ENCODE measurements at places on chromosomes 13 and 19.

- DNase-seq: no peak
These were observed 1096.1 kb downstream of the OLFM4 start for GRCh38 chr13:54124700-54125099.

DNA sequence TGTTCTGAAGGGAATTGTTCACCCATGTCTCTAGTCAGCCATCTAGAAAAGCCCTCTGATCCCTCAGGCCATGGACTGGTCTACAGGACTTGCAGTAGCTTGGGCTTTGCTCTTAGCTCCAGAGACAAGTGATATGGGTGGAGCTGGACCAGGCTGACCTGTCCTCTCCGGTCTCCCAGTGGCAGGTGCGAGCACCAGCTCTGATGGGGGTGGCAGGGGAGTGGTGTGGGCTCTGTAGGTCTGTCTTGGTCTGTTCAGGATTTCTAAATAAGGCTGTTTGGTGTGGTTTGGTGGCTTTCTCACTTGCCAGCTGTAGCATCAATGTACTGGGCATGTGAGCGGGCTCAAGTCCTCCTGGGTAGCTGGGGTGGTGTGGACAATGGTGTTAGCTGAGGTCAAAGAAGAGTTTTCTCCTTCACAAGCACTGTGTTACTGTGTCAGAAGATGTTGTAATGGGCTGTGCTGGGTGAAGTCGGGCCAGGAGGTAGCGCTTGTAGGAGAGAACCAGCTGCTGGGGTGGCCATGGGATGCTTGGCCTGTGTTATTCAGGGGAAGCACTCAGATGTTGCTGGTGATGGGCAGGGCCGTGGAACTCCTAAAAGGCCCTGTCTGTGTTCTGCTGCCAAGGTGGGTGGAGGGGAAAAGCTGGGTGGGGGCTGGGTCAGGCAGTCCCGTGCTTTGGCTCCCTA is 16.9 kb downstream of the GPC6 start:
- no peak for DNase-seq

DNA sequence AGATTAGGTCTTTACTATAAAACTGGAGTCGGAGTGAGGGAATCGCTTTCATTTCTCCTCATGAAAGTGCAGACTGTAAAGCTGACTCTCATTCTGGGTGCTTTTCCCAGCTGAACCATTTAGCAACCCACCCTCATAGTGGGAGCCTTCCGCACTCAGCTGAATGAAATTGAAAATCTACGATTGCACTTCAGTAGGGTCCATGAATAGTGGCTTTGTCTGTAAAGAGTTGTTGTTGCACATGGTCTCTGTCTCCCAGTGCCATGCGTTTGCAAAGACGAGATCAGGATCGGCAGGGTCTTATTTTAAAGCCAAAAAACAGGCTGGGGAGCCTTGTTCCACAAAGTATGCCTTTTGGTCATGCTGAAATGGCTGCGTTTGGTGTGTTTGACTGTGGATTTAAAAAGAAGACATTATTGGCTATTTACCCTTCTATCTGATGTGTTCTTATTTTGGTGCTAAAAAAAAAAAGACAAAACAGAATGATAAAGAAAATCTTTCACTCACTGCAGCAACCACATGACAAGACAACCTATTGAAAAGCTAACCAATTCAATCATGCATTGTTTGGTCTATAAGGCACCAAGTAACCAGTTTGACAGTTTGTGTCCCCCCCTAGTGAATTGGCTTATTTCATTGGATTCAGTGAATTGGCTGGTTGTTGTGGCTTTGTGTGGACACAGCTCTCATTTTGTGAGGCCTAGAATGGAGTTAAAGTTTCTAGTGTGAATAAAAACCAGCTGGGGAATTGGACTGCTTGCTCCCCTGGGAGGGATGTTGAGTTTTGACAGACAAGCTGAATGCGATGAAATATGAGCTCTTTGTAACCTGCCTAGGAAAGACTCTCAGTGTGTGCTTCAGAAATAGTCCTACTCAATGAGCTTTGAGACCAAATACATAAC is 65.6 kb downstream of the ARHGAP35 start:
- no peak for DNase-seq

DNA sequence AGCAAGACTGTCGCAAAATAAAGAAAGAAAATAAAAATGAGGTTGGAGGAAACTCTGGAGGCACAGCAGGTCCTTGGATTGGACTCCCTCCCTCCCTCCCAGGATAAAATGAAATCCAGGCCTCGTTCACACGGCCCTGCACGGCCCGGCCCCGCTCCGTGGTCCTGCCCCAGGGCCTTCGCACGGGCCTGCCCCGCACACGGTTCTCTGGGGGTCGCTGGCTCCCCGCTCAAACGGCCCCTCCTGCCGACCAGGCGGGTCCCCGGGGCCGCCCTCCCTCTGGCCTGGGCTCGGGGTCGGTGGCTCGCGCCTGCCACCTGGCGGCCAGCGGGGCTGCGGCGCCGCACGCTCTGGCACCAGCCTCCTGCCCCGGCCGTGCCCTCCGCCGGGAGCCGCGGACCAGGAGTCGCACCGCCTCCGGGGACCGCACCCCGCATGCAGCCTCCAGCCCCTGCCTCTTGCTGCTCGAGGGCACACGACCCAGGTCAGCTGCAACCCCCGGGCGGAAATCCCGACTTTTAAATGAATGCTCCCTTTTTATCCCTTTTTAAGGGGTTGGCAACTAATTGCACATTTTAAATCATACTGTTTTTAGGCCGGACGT is 1.5 kb upstream of the WDR18 start:
- DNase-seq: peak; percentile 89

DNA sequence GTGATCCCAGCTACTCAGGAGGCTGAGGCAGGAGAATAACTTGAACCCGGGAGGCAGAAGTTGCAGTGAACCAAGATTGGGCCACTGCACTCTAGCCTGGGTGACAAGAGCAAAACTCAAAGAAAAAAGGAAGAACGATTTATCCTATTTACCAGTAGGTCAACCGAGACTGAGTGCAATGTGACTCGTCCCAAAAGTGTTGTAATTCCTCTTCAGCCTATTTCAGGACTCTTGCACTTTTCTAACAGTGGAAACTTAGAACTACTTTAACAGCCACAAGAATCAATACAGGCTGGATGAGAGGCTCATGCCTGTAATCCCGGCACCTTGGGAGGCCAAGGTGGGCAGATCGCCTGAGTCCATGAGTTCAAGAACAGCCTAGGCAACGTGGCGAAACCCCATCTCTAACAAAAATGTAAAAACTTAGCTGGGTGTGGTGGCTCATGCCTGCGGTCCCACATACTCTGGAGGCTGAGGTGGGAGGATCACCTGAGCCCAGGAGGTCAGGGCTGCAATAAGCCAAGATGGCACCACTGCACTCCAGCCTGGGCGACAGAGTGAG is 4.3 kb upstream of the NR1H2 start:
- DNase-seq: no peak

GRCh38 chr13:99859178-99860177 is 112.1 kb downstream of the ZIC5 start:
- no peak for DNase-seq

DNA sequence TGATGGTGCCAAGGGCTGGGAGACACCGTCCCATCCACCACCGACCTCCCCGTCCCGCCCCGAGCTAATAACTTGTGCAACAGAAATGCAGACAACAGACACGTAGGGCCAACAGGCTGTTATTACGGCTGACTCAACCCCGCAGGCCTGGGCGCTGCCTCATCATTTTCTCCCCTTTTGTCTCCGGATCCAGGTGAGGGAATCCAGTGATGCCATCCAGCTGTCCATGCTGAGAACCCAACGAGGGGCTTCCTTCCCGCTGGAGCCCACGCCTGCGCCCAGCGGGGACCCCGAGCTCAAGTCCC is 6.4 kb upstream of the DIRAS1 start:
- DNase-seq: no peak

DNA sequence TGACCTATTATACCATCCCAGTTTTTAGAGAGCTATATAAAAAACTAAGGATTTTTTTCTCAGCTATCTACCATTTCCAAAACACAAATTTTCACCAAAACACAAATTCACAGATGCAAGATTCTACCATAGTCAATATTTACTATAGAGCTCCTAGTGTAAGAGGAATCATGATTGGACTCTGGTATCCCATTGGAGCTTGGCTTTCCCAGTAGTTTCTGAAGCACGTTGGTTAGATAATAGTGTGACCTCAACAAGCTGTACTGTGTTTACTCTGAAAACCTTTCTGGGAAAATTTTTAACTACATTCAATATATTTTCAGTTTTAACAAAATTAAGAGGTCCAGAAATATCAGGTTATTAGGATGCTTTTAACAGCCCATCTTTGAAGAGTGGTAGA is 660.6 kb upstream of the SLC10A2 start:
- no peak for DNase-seq

DNA sequence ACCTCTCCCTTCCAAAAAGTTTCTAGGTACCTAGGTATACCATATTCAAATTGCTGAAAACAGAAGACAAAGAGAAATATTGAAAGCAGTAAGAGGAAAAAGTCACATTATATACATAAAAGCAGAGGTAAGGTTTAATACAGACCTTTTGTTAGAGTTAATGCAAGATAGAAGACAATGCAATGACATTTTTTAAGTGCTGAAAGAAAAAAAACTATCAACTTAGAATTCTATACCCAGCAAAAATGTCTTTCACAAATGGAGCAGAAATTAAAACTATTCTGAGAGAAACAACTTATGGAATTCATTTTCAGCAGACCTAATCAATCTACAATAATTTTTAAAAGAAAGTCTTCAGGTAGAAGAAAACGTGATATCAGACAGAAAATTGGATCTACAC is 77.2 kb downstream of the CRYL1 start:
- DNase-seq: no peak

- DNase-seq: peak; percentile 89
These were observed 73.8 kb downstream of the GADD45B start for GRCh38 chr19:2549701-2550191.

GRCh38 chr13:101970341-101970740 is 431.5 kb downstream of the FGF14 start:
- no peak for DNase-seq

DNA sequence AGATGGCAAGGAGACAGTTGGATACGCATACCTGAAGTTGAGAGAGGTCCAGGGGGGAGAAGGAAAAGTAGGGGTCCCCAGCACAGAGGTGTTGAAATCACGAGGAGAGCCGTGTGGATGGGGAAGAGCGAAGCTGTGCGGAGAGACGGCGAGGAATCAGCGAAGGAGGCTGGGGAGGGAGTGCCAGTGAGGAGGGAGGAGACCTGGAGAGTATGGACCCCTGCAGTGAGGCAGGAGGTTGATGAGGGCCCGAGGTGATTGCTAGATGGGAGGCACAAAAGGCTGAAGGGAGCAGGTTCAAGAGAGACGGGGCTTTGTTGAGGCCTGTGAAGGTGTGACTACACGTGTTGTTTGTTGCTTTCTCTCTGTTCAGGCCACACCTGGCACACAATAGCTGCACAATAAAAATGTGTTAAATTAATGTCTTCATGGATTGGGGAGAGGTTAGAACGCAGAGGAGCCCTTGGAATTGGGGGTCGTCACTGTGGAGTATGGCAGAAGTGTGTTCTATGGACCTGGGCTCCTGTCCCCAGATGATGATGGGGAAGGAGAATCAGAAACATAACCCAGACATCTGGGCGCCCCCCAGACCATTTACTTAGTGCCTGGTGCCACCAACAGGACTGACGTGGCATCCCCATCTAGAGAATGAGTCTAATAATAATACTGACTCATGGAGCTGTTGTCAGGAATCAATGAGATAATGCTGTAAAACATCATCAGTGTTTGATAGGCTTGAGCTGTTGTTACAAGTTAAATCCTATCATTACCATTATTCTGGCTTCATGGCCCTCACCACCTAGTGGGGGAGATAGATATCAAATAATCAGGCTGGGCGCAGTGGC is 137.5 kb downstream of the SIPA1L3 start:
- DNase-seq: no peak

DNA sequence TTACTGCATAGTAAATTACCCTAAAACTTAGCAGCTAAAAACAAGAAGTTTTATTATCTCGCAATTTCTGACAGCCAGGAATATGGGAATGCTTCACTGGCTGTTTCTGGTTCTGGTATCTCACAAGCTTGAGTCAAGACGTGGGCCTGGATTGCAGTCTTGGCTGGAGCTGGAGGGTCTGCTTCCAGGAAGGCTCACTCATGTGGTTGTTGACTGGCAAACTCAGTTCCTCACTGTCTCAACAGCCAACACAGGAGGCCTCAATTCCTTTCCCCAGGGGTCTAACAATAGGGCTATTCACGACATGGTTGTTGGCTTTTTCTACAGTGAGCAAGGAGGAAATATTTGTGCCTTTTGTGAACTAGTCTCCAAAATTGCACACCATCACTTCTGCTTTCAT is 146.3 kb downstream of the GPC5 start:
- DNase-seq: no peak

DNA sequence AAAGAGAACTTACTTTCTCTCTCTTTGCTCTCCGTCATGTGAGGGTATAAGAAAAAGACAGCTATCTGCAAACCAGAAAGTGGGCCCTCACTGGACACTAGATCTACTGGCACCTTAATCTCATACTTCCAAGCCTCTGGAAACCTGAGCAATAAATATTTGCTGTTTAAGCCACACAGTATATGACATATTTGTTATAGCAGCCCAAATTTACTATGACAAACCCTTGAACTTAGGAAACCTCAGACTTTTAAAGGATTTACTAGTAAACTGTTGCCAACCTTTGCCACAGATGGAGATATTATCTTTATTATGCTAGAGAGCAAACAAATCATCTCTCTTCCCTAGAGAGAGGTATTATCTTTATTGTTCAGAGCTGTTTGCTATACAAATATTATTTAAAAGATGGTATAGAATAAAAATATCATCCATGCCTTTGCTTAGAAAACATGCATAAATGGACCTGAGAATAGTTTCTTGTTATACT is 1446.1 kb downstream of the SLITRK1 start:
- DNase-seq: no peak

DNA sequence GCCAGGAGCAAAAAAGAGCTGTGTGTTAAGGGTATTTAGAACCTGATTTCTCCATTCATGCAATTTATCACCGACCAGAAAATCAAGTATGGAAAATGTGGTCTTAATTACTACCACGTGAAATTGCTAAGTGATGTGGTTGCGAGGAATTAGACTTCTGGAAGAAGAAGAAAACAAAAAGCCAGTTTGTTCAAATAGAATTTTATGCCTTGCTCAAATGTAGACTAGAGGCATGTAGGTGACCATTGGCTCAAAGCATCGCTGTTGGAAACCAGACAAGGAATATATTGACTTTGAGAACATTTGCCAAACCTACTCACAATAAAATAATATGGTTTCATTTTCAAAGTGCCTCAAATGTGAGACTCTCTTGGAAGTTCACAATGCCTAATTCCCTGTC is 57.3 kb upstream of the LRCH1 start:
- no peak for DNase-seq

- peak; percentile 79 for DNase-seq
These were observed 5.5 kb downstream of the MAB21L1 start for GRCh38 chr13:35470671-35471661.

DNA sequence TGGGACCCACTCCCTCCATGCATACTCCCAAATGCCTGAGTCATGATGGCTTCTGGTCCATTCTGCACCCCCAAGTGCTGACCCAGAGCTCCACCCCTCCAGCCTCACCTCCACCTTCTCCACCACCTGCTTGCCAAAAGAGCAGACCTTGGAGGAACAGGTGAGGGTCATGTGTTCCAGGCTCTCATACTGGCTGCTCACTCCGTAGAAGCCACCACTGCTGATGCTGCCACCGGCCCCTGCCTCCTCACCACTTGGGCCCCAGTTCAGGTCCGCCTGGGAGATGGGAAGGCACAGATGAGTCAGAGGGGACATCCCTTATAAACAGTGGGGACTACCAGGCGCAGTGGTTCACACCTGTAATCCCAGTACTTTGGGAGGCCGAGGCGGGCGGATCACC is 7.9 kb downstream of the CD37 start:
- no peak for DNase-seq

Data from muscle of back (tissue), 13 donors.